ENCODE measurements at places on chromosomes 1 and 21. TPM values are rescaled to one million over a fixed set of nuclear protein-coding genes. Genes with fewer than 3 reads are reported as not detected.
A peak's percentile ranks its signal among the peaks of the same experiment; 100 is the strongest.

Gene TMEM82
- total RNA-seq, result not detected

Gene KRTAP10-3
- total RNA-seq, result not detected

Gene IGSF9
- total RNA-seq, result 2.2 TPM

Gene CCDC17
- 5.0 TPM for total RNA-seq

Gene DHRS3
- total RNA-seq, result 106 TPM

Gene KLHL20
- total RNA-seq, result 31.9 TPM

Gene INAVA
- total RNA-seq, result 9.0 TPM

Gene TPRG1L
- 47.5 TPM for total RNA-seq

Gene KLF18
- not detected for total RNA-seq

DNA sequence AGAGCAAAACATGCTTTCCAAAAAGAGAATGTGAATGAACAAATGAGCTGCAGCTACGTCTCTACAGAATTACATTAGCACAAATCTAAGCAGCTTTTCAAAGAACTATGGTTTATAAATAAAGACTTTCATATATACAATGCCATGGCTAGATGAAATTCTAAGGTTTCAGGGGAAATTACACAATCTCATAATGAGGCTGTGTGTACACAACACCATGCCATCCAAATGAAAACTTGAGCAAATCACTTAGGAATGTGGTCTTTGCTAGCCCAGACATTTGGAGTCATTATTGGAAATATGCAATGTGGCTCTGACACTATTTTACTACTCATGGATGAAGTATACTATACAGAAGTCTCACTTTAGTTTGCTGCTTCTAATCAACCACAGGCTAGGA lies 37.5 kb downstream of the SPAG17 start:
- no peak overlapping the region for H3K4me3 ChIP-seq
- H3K36me3 ChIP-seq, result no peaks in the 10 kb centered on the region
- DNase-seq, result no peak
- no peak overlapping the region for H3K27ac ChIP-seq

- DNase-seq, result no peak
- no peak overlapping the region for H3K27ac ChIP-seq
- H3K36me3 ChIP-seq, result no peaks in the 10 kb centered on the region
- no peaks in the 10 kb centered on the region for H3K27me3 ChIP-seq
- no peak overlapping the region for H3K4me3 ChIP-seq
These were observed 27.7 kb downstream of the MYOG start for GRCh38 chr1:203057911-203058675.

GRCh38 chr1:209387969-209388329 lies 195.6 kb upstream of the CAMK1G start:
- no peak overlapping the region for H3K4me3 ChIP-seq
- no peaks in the 10 kb centered on the region for H3K36me3 ChIP-seq
- H3K27me3 ChIP-seq, result no peaks in the 10 kb centered on the region
- DNase-seq, result no peak

DNA sequence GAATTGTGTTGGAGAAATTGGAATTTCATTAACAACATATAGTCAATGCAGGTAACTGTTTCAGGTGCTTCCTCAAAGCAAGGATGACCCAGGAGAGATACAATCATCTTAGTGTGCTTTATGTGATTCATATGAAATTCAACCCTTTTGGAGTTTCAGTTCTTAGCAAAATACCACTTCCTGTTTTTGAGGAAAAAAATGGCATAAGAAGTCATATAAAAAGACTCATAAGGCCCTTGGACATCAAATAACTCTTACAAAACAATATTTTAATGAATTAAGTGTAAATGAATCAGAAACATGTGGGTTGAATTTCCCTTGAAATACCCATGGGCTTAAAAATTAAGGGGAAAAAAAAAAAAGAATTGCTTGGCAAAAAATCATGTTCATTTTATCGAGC lies 926.6 kb downstream of the LTN1 start:
- no peak for DNase-seq
- no peaks in the 10 kb centered on the region for H3K36me3 ChIP-seq
- H3K27ac ChIP-seq, result no peak overlapping the region
- no peak overlapping the region for H3K4me3 ChIP-seq
- no peaks in the 10 kb centered on the region for H3K27me3 ChIP-seq

DNA sequence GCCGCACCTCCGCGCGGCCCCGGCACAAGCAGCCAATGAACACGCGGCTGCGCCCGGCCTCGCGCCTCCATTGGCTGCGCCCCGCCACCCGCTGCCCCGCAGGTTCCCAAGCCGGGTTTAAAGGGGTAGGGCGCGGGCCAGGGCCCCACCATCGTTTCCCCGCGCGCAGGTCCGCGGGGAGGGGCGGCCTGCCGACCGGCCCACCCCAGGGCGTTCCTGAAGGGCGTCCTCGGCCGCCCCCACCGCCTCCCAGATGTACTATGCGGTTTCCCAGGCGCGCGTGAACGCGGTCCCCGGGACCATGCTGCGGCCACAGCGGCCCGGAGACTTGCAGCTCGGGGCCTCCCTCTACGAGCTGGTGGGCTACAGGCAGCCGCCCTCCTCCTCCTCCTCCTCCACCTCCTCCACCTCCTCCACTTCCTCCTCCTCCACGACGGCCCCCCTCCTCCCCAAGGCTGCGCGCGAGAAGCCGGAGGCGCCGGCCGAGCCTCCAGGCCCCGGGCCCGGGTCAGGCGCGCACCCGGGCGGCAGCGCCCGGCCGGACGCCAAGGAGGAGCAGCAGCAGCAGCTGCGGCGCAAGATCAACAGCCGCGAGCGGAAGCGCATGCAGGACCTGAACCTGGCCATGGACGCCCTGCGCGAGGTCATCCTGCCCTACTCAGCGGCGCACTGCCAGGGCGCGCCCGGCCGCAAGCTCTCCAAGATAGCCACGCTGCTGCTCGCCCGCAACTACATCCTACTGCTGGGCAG lies at the start of gene OLIG1:
OLIG1 (plus strand) TSS at position 148 of the 750 bp plus-strand sequence; CDS start at position 254, 106 bp downstream.
- H3K4me1 ChIP-seq, result peaks cover 4% of the 10 kb centered on the region
- no peaks in the 10 kb centered on the region for H3K36me3 ChIP-seq
- H3K27me3 ChIP-seq, result peaks cover 79% of the 10 kb centered on the region
- H3K27ac ChIP-seq, result no peak within 1 kb of the TSS
- H3K4me3 ChIP-seq, result peak within 1 kb of the TSS; percentile 41

- H3K36me3 ChIP-seq, result no peaks in the 10 kb centered on the region
- no peak for DNase-seq
- no peak overlapping the region for H3K4me3 ChIP-seq
- no peaks in the 10 kb centered on the region for H3K27me3 ChIP-seq
- H3K4me1 ChIP-seq, result no peaks in the 10 kb centered on the region
These were observed 92.4 kb upstream of the DPT start for GRCh38 chr1:168821434-168821833.

GRCh38 chr1:32406629-32407111 lies 12.4 kb upstream of the BSDC1 start:
- no peak overlapping the region for H3K27ac ChIP-seq
- no peaks in the 10 kb centered on the region for H3K36me3 ChIP-seq

DNA sequence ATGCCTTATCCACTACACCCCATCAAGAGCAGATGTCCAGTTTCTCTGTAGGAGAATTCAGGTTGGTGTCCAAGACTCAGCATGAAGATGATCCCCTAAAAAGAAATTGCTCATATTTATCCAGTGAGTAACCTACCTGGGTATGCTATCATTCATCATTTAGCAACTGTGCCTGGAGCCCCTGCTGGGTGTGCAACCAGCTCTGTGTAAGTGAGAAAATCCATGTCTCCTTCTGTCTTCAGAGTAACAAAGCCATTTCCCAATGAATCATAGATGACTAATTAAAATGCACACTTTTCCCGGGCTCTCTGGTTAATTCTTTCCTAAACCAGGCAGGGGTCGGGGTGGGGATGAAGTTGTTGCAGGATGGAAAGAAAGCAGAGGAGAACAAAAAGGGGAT lies 35.8 kb downstream of the OLFML3 start:
- H3K36me3 ChIP-seq, result no peaks in the 10 kb centered on the region
- no peak overlapping the region for H3K4me3 ChIP-seq
- H3K4me1 ChIP-seq, result no peaks in the 10 kb centered on the region
- no peaks in the 10 kb centered on the region for H3K27me3 ChIP-seq

- no peak for DNase-seq
- no peak overlapping the region for H3K27ac ChIP-seq
- H3K36me3 ChIP-seq, result no peaks in the 10 kb centered on the region
- no peaks in the 10 kb centered on the region for H3K27me3 ChIP-seq
- H3K4me3 ChIP-seq, result no peak overlapping the region
These were observed 12.6 kb upstream of the GIPC2 start for GRCh38 chr1:78032996-78033796.

DNA sequence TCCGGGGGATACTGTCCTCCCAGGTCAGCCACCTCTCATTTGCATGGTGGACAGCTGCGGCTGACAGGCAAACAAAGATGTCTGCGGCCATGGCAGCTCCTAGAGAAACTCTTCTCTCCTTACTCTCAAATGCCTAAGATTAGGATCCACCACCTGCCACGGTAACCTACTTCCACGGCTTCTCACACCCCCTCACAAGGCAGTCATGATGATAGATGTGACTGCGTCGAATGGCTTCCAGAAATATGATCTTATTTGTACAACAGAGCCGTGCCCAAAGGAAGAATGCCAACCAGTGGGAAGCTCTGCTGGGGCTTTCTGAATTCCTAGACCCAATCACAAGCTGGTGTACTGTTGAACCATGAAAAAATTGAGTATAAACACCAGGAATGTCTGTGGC lies 73.4 kb downstream of the BACE2 start:
- no peak overlapping the region for H3K27ac ChIP-seq
- no peaks in the 10 kb centered on the region for H3K36me3 ChIP-seq
- DNase-seq, result no peak
- H3K4me1 ChIP-seq, result no peaks in the 10 kb centered on the region

DNA sequence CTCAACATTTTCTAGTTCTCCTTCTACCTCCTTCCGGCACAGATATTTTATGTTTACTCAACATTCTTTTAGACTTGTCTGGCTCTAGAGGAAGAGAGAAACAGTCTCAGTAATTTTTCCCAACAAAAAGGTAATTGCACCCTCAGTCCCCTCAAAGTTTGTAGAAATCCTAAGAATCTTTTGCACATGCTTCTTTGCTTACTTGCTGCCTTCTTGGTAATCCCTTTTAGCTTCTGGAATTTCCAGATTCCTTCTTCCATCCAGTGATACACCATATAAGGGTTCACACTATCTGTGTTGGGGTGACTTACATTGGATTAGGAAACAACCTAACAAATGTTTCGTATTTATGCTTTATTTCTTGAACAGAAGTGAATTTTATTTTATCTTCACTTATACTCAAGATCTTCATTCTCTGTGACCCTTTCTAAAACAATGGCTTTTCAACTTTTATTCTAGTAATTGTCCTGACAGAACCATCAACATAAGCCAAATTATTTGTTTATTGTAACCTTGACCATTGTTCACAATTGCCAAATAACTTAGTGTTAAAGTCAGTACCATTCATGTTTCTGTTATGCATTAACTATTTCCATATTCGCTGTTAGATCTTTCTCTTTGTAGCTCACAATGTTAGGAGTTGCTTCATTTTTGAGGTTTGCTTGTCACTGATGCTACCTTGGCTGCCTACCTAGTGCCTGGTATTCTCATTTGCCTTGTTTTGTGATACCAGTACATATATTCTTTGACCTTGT lies 238.1 kb downstream of the HMCN1 start:
- no peaks in the 10 kb centered on the region for H3K27me3 ChIP-seq
- DNase-seq, result no peak
- H3K27ac ChIP-seq, result no peak overlapping the region
- no peaks in the 10 kb centered on the region for H3K36me3 ChIP-seq

- H3K4me3 ChIP-seq, result no peak overlapping the region
- no peak overlapping the region for H3K27ac ChIP-seq
- H3K36me3 ChIP-seq, result no peaks in the 10 kb centered on the region
These were observed 92.4 kb downstream of the KCNJ15 start for GRCh38 chr21:38349111-38349746.

DNA sequence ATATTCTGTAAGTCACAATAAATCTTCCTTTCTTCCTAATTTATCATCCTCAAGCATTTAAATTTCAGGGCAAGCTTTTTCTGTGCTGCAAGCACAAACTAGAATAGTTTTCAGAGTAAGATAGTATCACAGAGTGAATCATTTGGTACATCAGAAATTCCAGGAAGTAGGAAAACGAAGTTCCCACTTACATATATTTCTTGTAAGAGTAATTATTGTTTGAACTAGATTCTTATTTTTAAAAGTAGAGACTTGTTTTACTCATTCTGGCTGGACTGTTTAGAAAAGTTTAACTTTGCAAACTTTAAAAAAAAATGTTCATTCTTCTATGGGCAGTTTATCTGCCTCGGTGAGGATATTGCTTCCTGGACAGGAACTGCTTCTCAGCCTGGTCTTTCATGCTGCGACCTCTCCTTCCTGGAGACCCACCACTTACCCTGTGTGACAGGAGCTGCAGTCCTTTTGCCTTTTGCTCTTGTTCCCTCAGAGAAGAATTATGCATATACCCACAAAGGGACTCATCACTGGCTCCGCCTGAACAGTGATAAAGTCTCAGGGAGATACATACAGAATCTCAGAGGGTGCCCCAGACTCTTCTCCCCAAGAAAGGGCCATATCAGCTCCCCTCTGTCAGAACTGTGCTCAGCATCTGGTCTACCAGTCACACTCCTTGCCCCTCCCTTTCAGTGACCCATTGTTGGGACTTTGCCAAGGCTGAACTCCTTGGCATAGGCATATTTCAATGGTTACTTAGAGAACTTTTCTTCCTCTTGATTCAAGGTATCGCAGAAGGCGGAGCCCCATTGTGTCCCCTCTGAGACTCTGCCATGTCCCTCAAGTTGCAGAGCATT lies 102.7 kb upstream of the CD55 start:
- peak overlapping the region; percentile 30 for H3K4me3 ChIP-seq
- no peaks in the 10 kb centered on the region for H3K36me3 ChIP-seq

DNA sequence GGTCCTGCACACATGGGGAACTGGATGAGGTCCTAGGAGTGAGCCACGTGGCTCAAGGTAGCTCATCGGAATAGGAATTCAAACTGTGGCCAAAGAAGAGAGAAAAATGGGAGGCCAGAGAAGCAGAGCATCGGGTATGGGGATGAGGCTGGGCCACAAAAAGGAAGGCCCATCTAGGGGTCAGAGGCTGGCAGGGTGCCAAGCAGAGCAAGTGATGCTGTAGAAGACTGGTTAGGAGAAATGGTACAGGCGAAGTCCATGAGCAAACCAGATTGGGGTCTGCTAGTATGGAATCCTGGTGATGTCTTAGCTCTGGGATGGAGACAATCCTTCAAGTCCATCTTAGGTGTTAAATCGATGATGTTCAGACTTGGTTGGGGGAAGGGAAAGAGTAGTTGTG lies 68.0 kb downstream of the TEX35 start:
- no peak overlapping the region for H3K27ac ChIP-seq
- no peaks in the 10 kb centered on the region for H3K36me3 ChIP-seq
- H3K27me3 ChIP-seq, result no peaks in the 10 kb centered on the region
- no peak overlapping the region for H3K4me3 ChIP-seq

DNA sequence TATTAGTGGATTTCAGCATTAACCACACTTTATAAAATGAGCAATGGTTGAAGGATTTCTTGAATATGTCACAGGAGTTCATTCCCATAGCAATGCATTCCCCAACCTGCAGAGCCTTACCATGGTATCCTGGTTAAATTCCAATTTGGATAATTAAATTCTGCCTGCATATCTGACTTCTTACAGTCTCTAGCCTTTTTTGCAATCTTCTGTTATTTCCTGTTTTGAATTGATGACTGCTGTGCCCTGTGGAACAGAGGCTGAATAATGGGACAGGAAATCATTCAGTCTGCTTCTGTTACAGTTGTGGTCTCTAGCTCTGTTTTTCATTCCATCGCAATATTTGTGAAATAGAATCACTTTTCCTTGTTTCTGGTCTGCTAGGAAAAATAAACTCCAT lies 1823.9 kb downstream of the PLA2G4A start:
- H3K4me1 ChIP-seq, result no peaks in the 10 kb centered on the region
- H3K4me3 ChIP-seq, result no peak overlapping the region
- H3K27ac ChIP-seq, result no peak overlapping the region
- H3K27me3 ChIP-seq, result no peaks in the 10 kb centered on the region

GRCh38 chr1:42480921-42481320 lies 17.8 kb downstream of the CCDC30 start:
- no peak overlapping the region for H3K4me3 ChIP-seq
- peaks cover 22% of the 10 kb centered on the region for H3K36me3 ChIP-seq
- DNase-seq, result no peak
- no peaks in the 10 kb centered on the region for H3K27me3 ChIP-seq

Measured in upper lobe of right lung (tissue), 1 donor.